ENCODE measurements at places on chromosomes 12 and 14.
A peak's percentile ranks its signal among the peaks of the same experiment; 100 is the strongest.

- H3K4me3 ChIP-seq = no peak overlapping the region
- no peak overlapping the region for H3K27ac ChIP-seq
- peaks cover 93% of the 10 kb centered on the region for H3K4me1 ChIP-seq
- DNase-seq = no peak
Measured at GRCh38 chr14:68784226-68784910, 8.5 kb downstream of the ZFP36L1 start.

DNA sequence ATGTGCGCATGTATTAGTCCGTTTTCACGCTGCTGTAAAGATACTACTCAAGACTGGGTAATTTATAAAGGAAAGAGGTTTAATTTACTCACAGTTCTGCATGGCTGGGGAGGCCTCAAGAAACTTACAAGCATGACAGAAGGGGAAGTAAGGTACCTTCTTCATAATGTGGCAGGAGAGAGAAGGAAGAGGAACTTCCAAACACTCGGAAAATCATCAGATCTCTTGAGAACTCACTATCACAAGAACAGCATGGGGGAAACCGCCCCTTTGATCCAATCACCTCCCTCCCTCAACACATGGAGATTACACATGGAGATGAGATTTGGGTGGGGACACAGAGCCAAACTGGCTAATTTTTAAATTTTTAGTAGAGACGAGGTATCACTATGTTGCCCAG is 41.8 kb upstream of the SNX6 start:
- no peak overlapping the region for H3K27ac ChIP-seq
- no peak for DNase-seq
- no peaks in the 10 kb centered on the region for H3K36me3 ChIP-seq
- no peaks in the 10 kb centered on the region for H3K4me1 ChIP-seq
- peaks cover 5% of the 10 kb centered on the region for H3K27me3 ChIP-seq

DNA sequence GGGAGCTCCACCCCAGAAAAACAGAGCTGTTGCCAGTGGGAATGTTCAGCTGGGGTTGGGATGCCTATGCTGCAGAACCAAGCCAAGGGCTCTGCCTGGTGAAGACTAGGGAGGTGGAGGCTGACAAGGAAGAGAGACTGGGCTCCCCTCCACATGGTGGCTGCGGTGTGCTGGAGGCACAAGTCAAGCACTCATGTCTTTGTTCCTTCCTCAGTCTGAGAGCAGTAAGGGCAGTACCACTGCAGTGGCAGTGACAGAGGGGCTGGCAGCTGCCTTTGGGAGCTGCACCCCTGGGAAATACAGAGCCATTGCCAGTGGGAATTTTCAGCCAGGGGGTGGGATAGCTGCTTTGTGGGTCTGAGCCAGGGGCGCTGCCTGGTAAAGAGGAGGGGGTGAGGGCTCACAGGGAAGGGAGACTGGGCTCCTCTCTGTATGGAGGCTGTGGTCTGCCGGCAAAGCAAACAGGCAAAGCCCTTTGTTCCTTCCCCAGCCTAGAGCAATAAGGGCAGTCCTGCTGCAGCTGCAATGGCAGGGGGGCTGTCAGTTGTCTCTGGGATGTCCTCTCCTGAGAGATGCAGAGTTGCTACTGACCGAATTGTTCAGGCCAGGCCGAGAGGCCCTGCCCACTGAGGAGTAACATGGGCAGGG is 255.9 kb downstream of the RAD51B start:
- no peak overlapping the region for H3K4me3 ChIP-seq
- DNase-seq = no peak
- H3K27me3 ChIP-seq = no peaks in the 10 kb centered on the region
- H3K36me3 ChIP-seq = peaks cover 15% of the 10 kb centered on the region
- no peaks in the 10 kb centered on the region for H3K4me1 ChIP-seq

- no peaks in the 10 kb centered on the region for H3K27me3 ChIP-seq
- H3K27ac ChIP-seq = peak overlapping the region; percentile 99
- peak overlapping the region; percentile 98 for H3K4me3 ChIP-seq
- no peak for DNase-seq
Measured at GRCh38 chr12:98514982-98515286, 456 bp upstream of the TMPO start.

GRCh38 chr12:105330931-105331804 is 677 bp downstream of the C12orf75 start:
- peaks cover 45% of the 10 kb centered on the region for H3K36me3 ChIP-seq
- no peaks in the 10 kb centered on the region for H3K27me3 ChIP-seq
- H3K27ac ChIP-seq = peak overlapping the region; percentile 91
- peaks cover 77% of the 10 kb centered on the region for H3K4me1 ChIP-seq
- DNase-seq = peak; percentile 64
- H3K4me3 ChIP-seq = peak overlapping the region; percentile 91

- no peak for DNase-seq
- no peaks in the 10 kb centered on the region for H3K4me1 ChIP-seq
- no peak overlapping the region for H3K27ac ChIP-seq
- no peak overlapping the region for H3K4me3 ChIP-seq
- no peaks in the 10 kb centered on the region for H3K36me3 ChIP-seq
Measured at GRCh38 chr12:116303929-116304328, 26.4 kb upstream of the MED13L start.

DNA sequence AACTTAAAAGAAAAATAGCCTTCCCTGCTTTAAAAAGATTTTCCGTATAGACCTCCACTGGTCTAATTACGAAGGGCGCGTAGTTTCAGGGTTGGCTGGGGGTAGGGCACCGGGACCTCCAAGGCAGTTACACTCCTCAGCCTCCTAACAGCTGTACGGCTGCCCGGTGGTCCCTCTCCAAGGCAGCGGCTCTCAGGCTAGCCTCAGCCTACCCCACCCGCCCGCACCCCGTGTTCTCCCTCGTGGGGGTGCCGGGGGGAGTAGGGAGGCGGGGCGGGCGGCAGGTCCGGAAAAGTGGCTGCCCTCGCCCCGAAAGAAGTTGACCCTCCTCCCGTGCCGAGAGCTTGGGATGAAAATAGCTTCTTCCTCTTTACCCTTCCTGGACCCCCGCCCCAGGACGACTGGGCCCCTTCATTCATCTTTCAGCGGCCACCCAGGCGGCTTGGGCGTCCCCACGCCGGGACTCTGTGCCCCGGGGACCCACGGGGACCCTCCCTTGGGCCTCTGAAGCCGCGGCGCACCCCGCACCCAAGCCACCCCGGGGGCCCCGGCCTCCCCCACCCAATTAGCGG is 991 bp upstream of the RCOR1 start:
- H3K4me1 ChIP-seq = peaks cover 27% of the 10 kb centered on the region
- H3K36me3 ChIP-seq = peaks cover 13% of the 10 kb centered on the region
- DNase-seq = peak; percentile 50
- peak overlapping the region; percentile 71 for H3K27ac ChIP-seq
- H3K27me3 ChIP-seq = peaks cover 1% of the 10 kb centered on the region

DNA sequence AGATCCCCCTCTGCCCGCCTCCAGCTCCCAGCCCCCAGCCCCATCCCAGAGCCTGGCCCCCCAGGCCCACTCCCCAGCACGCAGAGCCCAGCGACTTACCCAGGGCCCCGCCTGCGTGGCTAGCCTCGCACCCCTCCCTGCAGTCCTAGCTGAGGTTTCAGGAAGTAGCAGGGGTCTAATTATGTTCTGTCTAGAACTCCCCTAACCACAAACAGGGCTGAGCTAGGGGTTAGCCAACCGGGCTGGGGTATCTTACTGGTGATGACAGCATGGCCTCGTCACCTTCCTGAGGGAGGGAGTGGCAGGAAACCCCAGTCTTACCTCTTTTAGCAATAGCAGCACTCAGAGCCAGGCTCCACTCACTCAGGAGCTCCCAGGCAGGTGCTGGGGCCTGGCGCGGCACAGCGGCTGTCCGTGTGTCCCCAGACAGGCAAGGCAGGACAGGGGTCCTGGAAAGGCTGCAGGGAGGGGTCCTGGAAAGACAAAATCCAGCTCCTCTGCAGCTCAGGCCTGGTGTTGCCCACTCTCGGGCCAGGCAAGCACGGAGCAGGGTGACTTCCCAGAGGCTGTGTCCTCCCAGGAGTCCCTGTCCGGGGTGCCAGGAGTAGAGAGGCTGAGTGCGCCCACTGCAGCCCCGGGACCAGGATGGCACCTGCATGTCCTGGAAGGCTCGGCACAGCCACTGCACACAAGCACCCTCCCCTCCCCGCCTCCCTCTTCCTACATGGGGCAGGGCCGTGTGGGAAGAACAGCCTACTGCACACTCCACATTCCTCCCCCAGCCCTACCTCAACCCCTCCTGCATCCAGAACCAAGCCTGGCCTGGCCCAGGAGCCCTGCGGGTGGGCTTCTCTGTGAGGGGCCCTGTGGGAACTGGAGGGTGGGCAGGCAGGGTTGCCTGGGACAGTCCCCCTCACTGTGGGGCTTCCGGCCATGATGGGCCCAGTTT is at the start of gene GPR132:
GPR132 (minus strand) TSS at position 151 of the 949 bp plus-strand sequence. CDS start 10,010 bp downstream, outside the sequence.
- H3K36me3 ChIP-seq = peaks cover 26% of the 10 kb centered on the region
- peak; percentile 97 for DNase-seq
- H3K4me1 ChIP-seq = peaks cover 74% of the 10 kb centered on the region
- peak within 1 kb of the TSS; percentile 94 for H3K27ac ChIP-seq
- no peaks in the 10 kb centered on the region for H3K27me3 ChIP-seq
- peak within 1 kb of the TSS; percentile 88 for H3K4me3 ChIP-seq

DNA sequence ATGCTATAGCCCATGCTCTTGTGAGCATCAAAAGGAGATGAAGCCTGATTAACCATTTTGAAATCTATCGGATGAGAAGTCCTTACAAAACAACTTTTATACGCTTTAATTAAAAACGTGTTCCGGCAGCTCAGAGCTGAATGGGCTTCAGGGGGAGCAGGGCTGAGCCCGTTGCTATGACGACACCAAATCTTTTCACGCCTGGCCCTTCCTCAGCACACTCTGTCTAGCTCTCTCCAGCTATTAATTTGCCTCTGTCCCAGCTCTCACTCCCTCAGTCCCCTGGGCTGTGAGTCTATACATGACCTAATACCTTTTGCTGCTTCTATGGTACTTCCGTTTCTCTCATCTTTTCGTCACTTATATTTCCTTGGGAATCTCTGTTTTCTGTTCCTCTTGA is 15.8 kb downstream of the FOXA1 start:
- H3K27ac ChIP-seq = no peak overlapping the region
- no peak overlapping the region for H3K4me3 ChIP-seq
- H3K27me3 ChIP-seq = peaks cover 7% of the 10 kb centered on the region
- no peaks in the 10 kb centered on the region for H3K36me3 ChIP-seq

- no peak overlapping the region for H3K27ac ChIP-seq
- H3K4me1 ChIP-seq = peaks cover 13% of the 10 kb centered on the region
- no peak overlapping the region for H3K4me3 ChIP-seq
- H3K36me3 ChIP-seq = no peaks in the 10 kb centered on the region
- no peak for DNase-seq
Measured at GRCh38 chr14:56331592-56332216, 213.5 kb downstream of the PELI2 start.

- H3K36me3 ChIP-seq = no peaks in the 10 kb centered on the region
- H3K4me3 ChIP-seq = no peak overlapping the region
- H3K4me1 ChIP-seq = no peaks in the 10 kb centered on the region
Measured at GRCh38 chr12:127268213-127268612, 998.8 kb upstream of the TMEM132C start.

- peak overlapping the region; percentile 76 for H3K4me3 ChIP-seq
- H3K4me1 ChIP-seq = peaks cover 30% of the 10 kb centered on the region
- H3K27ac ChIP-seq = peak overlapping the region; percentile 92
- peaks cover 20% of the 10 kb centered on the region for H3K36me3 ChIP-seq
Measured at GRCh38 chr14:63642656-63643382, 1.1 kb upstream of the WDR89 start.

DNA sequence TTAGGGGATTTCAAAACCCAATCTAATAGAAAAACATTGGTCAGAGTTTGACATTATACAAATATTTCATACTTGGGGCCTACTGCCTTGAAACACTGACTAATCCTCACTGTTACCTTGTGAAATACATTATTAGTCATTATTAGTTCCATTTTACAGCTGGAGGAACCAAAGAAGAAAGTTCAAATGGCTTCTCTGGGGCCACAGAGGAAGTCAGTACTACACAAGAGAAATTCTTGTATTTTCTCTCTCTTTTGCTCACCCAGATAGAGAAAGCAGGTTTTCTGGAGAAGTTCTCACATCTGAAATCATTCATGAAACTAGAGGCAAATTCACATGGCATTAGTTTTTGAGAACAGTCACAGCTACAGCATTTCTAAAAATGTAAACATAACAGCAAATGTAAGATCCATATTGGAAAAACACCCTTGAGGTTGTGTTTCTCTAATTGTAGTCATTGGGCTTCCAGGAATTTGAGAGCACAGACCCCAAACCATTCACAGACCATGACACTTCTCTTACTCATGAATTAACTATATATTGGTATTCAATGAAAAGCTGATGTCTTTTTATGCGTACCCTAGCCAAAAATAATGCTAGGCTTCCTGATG is 83.0 kb downstream of the LLPH start:
- DNase-seq = no peak
- peaks cover 7% of the 10 kb centered on the region for H3K27me3 ChIP-seq
- H3K4me3 ChIP-seq = no peak overlapping the region
- no peaks in the 10 kb centered on the region for H3K4me1 ChIP-seq
- no peaks in the 10 kb centered on the region for H3K36me3 ChIP-seq
- no peak overlapping the region for H3K27ac ChIP-seq

DNA sequence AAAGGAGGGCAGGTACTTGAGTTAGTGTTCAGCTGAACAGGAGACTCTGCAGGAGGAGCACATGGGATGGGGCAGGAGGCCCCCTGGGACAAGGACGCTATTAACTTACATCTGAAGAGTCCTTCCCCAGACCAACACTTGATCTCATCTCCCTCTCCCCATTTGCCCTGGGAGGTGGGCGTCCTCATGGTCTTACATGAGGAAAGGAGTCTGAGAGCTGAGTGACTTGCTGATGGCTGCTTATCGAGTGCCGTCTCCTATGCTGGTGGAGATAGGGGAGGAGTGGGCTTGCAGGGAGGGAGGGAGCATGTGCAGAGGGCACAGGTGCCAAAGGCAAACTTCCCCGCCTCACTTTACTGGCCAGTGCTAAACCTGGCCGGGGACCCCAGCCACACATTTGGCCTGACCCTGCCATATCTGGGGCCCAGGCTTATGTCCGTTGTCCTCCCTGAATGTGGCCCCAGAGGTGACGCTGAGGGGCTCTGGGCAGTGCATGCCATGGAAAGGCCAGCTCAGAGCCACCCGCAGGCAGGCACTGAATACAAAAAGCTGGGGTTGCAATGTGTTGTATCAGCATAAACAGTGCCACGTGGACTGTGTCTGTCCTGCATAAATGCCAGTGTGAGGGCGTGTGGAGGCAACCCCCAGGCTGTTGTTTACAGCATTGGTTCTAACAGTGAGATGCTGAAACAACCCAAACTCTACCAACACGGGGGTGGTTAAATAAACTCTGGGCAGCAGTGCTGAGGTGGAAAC is 29.4 kb downstream of the FAIM2 start:
- no peaks in the 10 kb centered on the region for H3K4me1 ChIP-seq
- H3K4me3 ChIP-seq = no peak overlapping the region
- peaks cover 4% of the 10 kb centered on the region for H3K27me3 ChIP-seq
- no peak for DNase-seq
- no peak overlapping the region for H3K27ac ChIP-seq

- no peak for DNase-seq
- H3K4me3 ChIP-seq = no peak overlapping the region
- H3K27me3 ChIP-seq = no peaks in the 10 kb centered on the region
- H3K36me3 ChIP-seq = no peaks in the 10 kb centered on the region
- H3K4me1 ChIP-seq = no peaks in the 10 kb centered on the region
- no peak overlapping the region for H3K27ac ChIP-seq
Measured at GRCh38 chr12:128088926-128089325, 178.0 kb upstream of the TMEM132C start.
